ENCODE measurements at places on chromosomes 2 and 18.

- DNase-seq = no peak
Observed at GRCh38 chr2:44005846-44006245, 10.1 kb upstream of the LRPPRC start.

- no peak for DNase-seq
Observed at GRCh38 chr2:120399889-120400240, 53.9 kb downstream of the INHBB start.

- no peak for DNase-seq
Observed at GRCh38 chr2:160253440-160254188, 53.5 kb upstream of the ITGB6 start.

GRCh38 chr2:133732982-133733900 lies 165.0 kb upstream of the NCKAP5 start:
- DNase-seq = no peak

DNA sequence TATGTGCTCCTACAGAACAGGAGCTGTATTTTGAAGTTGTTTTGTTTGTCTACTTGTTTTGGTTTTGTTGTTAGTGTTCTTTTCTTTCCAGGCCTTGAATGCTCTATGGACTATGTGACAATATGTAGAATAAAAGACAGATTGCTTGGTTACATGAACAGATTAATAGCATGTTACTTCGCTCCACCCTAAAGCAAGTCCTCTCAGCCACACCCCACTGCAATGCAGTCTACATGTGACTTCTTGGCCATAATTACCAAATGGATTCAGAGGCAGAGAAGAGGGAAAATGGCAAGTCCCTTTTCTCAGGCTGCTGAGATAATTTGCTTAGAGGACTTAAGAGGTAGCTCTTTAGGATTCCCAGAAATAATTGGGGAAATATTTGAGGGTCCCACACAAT lies 123.2 kb upstream of the CYP1B1 start:
- no peak for DNase-seq

GRCh38 chr2:232887171-232887850 lies 17.2 kb downstream of the SNORC start:
- DNase-seq = no peak

GRCh38 chr2:45008296-45009129 lies 739 bp downstream of the SIX2 start:
- DNase-seq = no peak

DNA sequence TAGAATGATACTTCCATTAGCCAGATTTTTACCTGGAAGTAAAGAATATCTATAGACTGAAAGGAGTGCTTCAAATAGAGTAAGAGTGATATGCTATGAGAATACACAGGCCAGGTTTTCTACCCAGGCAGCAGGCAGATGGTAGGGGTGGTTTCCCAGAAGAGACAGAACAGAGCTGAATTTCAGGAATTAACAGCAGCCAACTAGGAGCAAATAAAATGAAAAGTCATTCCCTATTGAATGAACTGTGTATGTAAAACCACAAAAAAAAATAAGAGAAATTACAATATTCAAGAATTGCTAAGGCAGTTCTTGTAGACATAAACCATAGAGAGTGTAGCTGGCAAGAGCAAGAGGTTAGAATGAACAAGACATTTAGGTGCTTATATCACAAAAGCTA lies 336.8 kb downstream of the KCNJ3 start:
- no peak for DNase-seq

DNA sequence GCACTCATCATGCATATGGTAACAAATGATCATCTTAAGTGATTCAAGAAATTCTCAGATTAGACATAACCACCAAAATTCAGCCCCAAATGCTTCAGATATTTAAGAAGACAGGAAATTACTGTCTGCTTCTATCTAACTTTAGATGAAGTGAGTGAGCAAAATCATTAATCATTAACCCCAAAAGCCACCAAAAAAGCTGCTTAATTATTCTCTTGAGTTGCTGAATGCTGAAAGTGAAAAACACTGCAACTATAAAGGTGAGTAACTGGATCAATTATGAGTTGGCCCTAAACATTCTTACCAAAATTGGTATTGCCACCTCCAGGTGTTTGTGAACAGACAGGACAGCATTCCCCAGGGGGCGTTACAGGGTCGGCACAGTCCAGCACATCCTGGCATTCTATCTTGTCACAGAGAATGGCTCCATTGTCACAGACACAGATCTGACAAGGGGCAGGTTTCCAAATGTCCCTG lies 69.6 kb downstream of the COL5A2 start:
- DNase-seq = no peak

GRCh38 chr2:165815299-165816141 lies 21.5 kb upstream of the GALNT3 start:
- no peak for DNase-seq

GRCh38 chr18:13710414-13710831 lies 15.9 kb downstream of the FAM210A start:
- DNase-seq = no peak

- DNase-seq = no peak
Observed at GRCh38 chr18:10418836-10419235, 35.6 kb upstream of the APCDD1 start.
